Stomach (tissue), 19 donors: ENCODE measurements at places on chromosomes 5 and 9.

GRCh38 chr5:61910771-61911170 lies 395.2 kb upstream of the KIF2A start:
- H3K27me3 ChIP-seq = no peaks in the 10 kb centered on the region
- H3K36me3 ChIP-seq = no peaks in the 10 kb centered on the region
- no peak overlapping the region for H3K4me3 ChIP-seq
- no peak for DNase-seq

DNA sequence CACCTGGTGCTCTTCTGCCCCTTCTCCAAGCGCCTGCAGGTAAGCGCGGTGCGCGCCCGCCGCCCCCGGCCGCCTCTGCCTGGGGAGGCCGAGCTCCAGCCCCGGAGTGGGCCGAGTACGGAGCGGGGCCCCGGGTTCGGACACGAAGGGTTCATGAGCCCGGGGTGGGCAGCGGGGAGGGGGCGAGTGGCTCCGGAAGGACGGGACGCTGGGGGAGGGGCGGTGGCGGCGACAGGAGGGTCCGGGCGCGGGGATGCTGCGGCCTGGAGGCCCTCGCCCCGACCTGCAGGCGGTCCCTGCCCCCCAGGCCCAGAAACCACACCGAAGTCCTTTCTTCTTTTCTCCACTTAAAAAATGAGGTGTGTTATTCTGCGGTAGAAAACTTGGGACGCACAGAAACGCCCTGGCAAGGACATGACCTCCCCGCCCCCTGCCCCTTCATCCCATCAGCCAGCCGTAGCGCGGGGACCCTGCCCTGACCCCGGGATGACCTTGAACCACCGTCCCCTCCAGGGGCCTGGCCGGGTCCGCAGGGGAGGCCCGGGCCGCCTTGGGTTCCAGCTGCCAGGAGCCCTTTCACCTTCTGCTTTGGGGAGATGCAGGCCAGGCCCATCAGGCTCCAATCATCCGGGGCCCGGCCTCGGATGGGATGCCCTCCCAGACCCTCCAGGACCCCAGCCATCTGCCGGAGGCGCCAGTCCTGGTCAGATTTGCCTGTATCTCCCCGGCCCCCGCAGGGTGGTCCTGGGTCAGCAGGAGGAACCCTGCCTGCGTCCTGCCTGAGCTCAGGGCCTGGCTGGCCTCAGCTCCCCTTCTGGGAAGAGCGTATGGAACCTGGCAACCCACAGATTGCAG lies 545 bp downstream of the DIPK1B start:
- DNase-seq = peak; percentile 31
- H3K4me1 ChIP-seq = peaks cover 11% of the 10 kb centered on the region
- peak overlapping the region; percentile 73 for H3K27ac ChIP-seq
- peaks cover 35% of the 10 kb centered on the region for H3K27me3 ChIP-seq
- H3K36me3 ChIP-seq = no peaks in the 10 kb centered on the region

GRCh38 chr5:177601577-177602457 lies 1.9 kb downstream of the B4GALT7 start:
- no peak overlapping the region for H3K27ac ChIP-seq
- H3K4me1 ChIP-seq = peaks cover 67% of the 10 kb centered on the region
- peak; percentile 20 for DNase-seq
- H3K36me3 ChIP-seq = peaks cover 13% of the 10 kb centered on the region

- no peaks in the 10 kb centered on the region for H3K4me1 ChIP-seq
- no peaks in the 10 kb centered on the region for H3K36me3 ChIP-seq
- H3K27ac ChIP-seq = no peak overlapping the region
- no peak overlapping the region for H3K4me3 ChIP-seq
- no peaks in the 10 kb centered on the region for H3K27me3 ChIP-seq
- DNase-seq = no peak
These were observed 1339.3 kb downstream of the EFNA5 start for GRCh38 chr5:106331415-106331814.

GRCh38 chr9:108748776-108749175 lies 107.0 kb downstream of the ACTL7B start:
- no peaks in the 10 kb centered on the region for H3K36me3 ChIP-seq
- no peak for DNase-seq
- no peaks in the 10 kb centered on the region for H3K4me1 ChIP-seq
- no peak overlapping the region for H3K27ac ChIP-seq
- no peaks in the 10 kb centered on the region for H3K27me3 ChIP-seq
- H3K4me3 ChIP-seq = no peak overlapping the region

GRCh38 chr5:157279605-157280239 lies 13.8 kb downstream of the CYFIP2 start:
- no peaks in the 10 kb centered on the region for H3K4me1 ChIP-seq
- no peaks in the 10 kb centered on the region for H3K27me3 ChIP-seq
- H3K36me3 ChIP-seq = no peaks in the 10 kb centered on the region
- DNase-seq = no peak

GRCh38 chr5:112525217-112525616 lies 106.1 kb upstream of the EPB41L4A start:
- DNase-seq = no peak
- no peaks in the 10 kb centered on the region for H3K36me3 ChIP-seq
- no peak overlapping the region for H3K27ac ChIP-seq

DNA sequence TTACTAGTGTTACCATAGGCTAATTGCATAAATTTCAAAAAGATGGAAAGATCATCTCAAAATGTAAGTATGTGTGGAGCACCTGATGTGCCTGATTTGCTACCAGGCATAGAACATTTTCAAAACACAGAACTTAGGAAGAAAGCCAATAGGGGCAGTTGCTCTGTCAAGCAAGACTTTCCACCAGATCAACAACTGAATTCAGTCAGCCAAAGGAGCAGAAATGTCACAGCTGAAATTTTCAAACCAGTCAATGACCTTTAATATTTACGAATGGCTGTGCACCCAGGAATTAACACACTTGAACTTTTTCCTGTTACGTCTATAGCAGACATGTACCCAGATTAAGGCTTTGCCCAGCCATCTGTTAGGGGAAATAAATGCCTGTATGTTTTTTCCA lies 452.8 kb upstream of the PTGER4 start:
- H3K27ac ChIP-seq = no peak overlapping the region
- no peak for DNase-seq
- no peaks in the 10 kb centered on the region for H3K4me1 ChIP-seq
- no peaks in the 10 kb centered on the region for H3K27me3 ChIP-seq
- H3K4me3 ChIP-seq = no peak overlapping the region

GRCh38 chr9:16514131-16514530 lies 356.3 kb downstream of the BNC2 start:
- peaks cover 5% of the 10 kb centered on the region for H3K4me1 ChIP-seq
- H3K27ac ChIP-seq = no peak overlapping the region
- H3K36me3 ChIP-seq = no peaks in the 10 kb centered on the region
- no peak overlapping the region for H3K4me3 ChIP-seq
- no peaks in the 10 kb centered on the region for H3K27me3 ChIP-seq

GRCh38 chr5:53831496-53831895 lies 271.1 kb downstream of the NDUFS4 start:
- no peaks in the 10 kb centered on the region for H3K27me3 ChIP-seq
- H3K36me3 ChIP-seq = no peaks in the 10 kb centered on the region
- DNase-seq = no peak
- H3K4me3 ChIP-seq = no peak overlapping the region
- H3K4me1 ChIP-seq = no peaks in the 10 kb centered on the region

DNA sequence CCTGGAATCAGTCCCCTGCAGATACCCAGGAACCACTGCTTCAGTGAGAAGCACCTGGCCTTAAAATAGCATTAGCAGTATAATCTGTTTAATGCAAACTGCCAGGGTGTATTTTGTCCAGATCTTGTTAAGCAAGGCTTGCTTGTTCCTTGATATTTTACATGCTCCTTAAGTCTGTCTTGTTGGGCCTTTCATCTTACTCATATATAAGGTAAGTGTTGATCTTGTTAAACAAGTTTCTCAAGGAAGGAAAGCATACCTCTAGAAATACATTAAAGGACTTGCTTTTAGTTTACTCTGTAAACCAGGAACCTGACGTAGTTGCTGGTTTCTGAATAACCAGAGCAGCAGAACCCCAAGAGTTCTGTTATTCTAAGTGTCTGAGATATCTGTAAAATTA lies 13.7 kb downstream of the HSPA4 start:
- no peak for DNase-seq
- peak overlapping the region; percentile 15 for H3K27ac ChIP-seq
- H3K4me3 ChIP-seq = no peak overlapping the region
- no peaks in the 10 kb centered on the region for H3K27me3 ChIP-seq
- peaks cover 34% of the 10 kb centered on the region for H3K36me3 ChIP-seq

- no peaks in the 10 kb centered on the region for H3K36me3 ChIP-seq
- H3K27me3 ChIP-seq = peaks cover 22% of the 10 kb centered on the region
- H3K27ac ChIP-seq = no peak overlapping the region
- H3K4me1 ChIP-seq = peaks cover 6% of the 10 kb centered on the region
- DNase-seq = no peak
These were observed 181.4 kb downstream of the FGF18 start for GRCh38 chr5:171600741-171601265.

DNA sequence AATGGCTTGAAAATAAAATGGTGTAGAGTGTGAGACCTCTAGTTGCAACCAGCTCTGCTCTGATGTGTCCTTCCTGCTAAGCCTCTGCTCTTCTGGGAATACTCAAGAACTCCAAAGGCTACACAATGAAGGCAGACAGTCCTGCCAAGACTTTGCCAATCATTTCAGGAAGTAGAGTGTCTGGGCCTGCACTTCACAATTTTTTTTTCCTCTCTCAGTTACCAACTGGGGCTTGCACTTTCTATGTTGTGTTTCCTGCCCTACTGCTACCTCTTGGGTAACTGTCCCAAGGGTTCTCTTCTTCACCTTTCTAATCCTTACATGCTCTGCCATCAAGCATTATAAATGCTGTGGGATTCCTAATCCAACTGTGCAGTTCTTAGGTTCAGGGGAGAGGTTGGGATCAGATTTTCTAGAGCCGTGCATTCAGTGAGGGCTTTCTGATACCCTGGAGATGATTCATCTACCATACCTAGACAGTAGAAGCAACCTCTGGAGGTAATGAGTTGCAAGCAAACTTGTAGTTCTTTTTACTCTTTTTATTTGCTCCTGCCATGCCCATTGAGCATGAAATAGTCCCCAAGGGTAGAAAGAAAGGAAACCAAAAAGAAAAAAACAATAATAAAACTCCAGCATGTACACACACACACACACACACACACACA lies 365.9 kb downstream of the MLLT3 start:
- no peak for DNase-seq
- no peaks in the 10 kb centered on the region for H3K27me3 ChIP-seq
- H3K27ac ChIP-seq = no peak overlapping the region
- no peaks in the 10 kb centered on the region for H3K36me3 ChIP-seq
